ENCODE measurements at places on chromosomes 4 and X.

GRCh38 chrX:47846040-47846439 is 9.3 kb downstream of the ZNF81 start:
- H3K36me3 ChIP-seq = peaks cover 24% of the 10 kb centered on the region
- no peak overlapping the region for H3K27ac ChIP-seq
- H3K27me3 ChIP-seq = no peaks in the 10 kb centered on the region
- no peak overlapping the region for H3K4me3 ChIP-seq

DNA sequence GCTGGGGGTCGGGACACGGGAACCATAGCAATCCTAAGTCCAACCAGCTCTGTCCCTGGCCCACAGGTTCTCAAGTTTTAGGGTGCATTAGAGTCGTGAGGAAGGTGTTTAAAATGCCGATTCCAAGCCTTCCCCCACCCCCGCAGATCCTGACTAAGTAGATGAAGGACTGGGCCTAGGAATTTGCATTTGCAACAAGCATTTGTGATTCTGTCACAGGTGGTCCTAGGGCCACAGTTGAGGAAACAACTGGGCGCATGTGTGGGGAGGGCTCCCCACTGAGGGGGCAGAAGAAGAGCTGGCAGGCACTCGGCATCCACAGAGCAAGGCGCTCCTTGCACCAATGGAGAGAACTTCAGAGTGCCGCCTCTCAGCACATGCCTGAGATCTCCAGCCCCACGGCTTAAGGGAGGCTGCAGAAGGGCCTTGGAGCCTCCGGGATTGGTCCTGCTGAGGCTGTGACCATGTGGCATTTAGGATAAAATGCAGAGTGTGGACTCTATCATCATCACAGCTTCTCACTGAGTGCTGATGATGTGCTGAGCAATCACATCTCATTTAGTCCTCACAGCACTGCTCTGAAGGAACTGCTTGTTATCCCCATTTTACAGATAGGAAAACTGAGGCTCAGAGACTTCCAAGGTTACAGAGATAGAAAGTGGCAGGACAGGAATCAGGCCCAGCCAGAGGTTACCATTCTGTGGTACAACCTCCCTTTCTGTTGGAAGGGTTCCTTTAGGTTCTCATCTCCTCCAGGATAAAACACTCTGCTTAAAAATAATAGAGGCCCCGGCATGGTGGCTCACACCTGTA is 16.7 kb downstream of the SEL1L3 start:
- no peak overlapping the region for H3K27ac ChIP-seq
- H3K36me3 ChIP-seq = no peaks in the 10 kb centered on the region
- no peaks in the 10 kb centered on the region for H3K27me3 ChIP-seq
- no peaks in the 10 kb centered on the region for H3K4me1 ChIP-seq
- no peak overlapping the region for H3K4me3 ChIP-seq
- DNase-seq = no peak

DNA sequence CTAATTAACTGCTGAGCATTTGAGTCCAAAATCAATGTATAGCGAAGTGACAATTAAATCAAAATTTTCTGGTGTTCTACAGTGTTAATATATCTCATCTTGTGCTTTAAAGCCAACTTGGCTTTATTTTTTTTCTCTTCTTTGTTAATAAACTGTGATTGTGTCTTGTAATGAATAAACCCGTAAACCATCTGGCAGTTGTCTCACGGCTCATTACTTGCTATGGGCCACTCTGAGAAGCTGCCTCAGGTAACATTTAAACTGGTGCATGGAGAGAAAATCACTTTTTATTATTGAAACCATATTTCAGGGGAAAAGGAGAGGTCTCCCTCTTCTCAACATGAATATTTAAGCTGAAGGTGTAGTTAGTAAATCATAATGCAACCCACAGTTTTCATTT is 694.0 kb downstream of the KCTD8 start:
- no peaks in the 10 kb centered on the region for H3K4me1 ChIP-seq
- no peaks in the 10 kb centered on the region for H3K36me3 ChIP-seq
- DNase-seq = no peak
- no peak overlapping the region for H3K4me3 ChIP-seq
- H3K27me3 ChIP-seq = no peaks in the 10 kb centered on the region
- H3K27ac ChIP-seq = no peak overlapping the region

DNA sequence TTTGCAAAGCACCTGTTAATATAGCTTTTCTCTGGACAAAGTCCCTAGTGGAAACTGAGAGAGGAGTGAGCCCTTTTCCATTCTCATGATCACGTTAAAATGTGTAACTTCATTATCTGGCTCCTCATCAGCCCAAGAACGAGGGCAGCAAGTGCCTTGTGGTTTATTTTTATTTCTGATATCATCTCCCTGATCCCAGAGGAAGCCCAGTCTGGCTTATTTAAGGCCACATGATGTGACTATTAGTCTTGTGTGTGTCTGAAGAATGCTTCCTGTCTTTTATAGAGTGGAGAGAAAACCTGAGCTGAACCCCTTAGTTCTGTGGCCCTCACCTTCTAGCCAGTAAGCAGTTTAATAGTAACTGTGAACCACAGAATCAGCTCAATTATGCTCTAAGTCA is 67.2 kb downstream of the LHFPL1 start:
- H3K4me1 ChIP-seq = no peaks in the 10 kb centered on the region
- no peak overlapping the region for H3K4me3 ChIP-seq
- no peaks in the 10 kb centered on the region for H3K36me3 ChIP-seq
- no peak overlapping the region for H3K27ac ChIP-seq
- H3K27me3 ChIP-seq = no peaks in the 10 kb centered on the region

- no peak for DNase-seq
- no peaks in the 10 kb centered on the region for H3K36me3 ChIP-seq
- H3K27ac ChIP-seq = no peak overlapping the region
- H3K4me1 ChIP-seq = no peaks in the 10 kb centered on the region
- no peaks in the 10 kb centered on the region for H3K27me3 ChIP-seq
Observed at GRCh38 chr4:5448221-5448620, 260.1 kb downstream of the EVC2 start.

GRCh38 chr4:79249881-79250503 is 75.9 kb downstream of the NAA11 start:
- H3K27me3 ChIP-seq = no peaks in the 10 kb centered on the region
- no peak for DNase-seq
- H3K36me3 ChIP-seq = no peaks in the 10 kb centered on the region
- no peak overlapping the region for H3K27ac ChIP-seq
- no peak overlapping the region for H3K4me3 ChIP-seq

DNA sequence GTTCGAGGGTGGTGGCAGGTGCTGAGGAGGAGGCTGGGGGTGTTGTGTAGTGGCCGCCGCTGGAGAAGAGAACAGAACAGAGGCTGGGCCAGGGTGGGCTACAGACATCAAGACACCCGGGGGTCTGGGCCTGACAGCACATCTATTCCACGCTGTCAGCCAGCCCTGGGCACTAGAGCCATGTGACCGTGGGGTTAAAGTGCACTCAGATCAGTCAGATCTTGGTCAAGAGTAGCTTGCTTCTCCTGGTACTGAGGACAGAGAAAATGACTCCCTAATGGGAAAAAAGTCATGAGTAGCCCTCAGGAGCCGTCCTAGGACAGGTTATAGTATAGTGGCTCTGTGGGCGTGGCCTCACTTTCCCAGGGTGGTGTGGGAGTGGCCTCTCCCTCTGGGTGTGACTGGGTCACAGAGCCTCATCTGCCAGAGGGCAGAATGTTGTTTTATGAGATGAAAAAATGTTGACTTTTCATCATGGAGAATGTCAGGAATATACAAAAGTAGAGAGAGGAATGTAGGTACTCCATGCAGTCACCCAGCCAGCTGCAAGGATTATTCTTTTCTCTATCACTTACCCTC is 19.4 kb downstream of the TRMT44 start:
- no peak for DNase-seq
- no peak overlapping the region for H3K4me3 ChIP-seq
- H3K4me1 ChIP-seq = no peaks in the 10 kb centered on the region
- no peak overlapping the region for H3K27ac ChIP-seq
- H3K36me3 ChIP-seq = peaks cover 62% of the 10 kb centered on the region
- no peaks in the 10 kb centered on the region for H3K27me3 ChIP-seq

DNA sequence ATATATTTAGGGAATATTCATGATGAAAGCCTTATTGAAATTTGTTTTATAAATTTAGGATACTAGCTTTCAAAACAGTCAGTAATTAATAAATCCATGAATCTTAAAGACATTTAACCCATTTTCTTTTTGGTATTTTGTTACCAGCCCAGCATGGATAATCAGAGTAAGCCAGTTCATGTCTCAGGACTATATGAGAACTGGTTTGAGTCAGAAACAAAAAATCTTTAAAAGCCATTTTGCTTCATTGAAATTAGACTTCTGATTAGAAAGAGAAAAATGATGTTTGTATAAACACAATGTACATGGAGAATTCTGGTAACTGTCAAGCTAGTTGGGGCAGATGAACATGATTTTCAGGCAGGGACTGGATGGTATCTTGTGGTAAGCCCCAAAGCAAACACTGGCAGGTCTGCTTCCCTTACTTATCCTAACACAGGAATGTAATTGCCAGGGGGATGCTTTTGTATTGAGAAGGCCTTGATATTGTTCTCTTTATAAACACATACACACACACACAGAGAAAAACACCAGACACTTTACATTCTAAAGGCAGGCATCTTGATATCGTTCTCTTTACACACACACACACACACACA is 9.4 kb downstream of the ARHGAP10 start:
- no peak overlapping the region for H3K4me3 ChIP-seq
- H3K27me3 ChIP-seq = no peaks in the 10 kb centered on the region
- H3K4me1 ChIP-seq = peaks cover 20% of the 10 kb centered on the region
- H3K27ac ChIP-seq = peak overlapping the region; percentile 76
- no peaks in the 10 kb centered on the region for H3K36me3 ChIP-seq
